ENCODE measurements at places on chromosomes 12 and 14. TPM values are rescaled to one million over a fixed set of nuclear protein-coding genes. Genes with fewer than 3 reads are reported as not detected.

The SRRM4 gene
- not detected for total RNA-seq

GRCh38 chr12:116876151-116876869 lies 4.9 kb downstream of the HRK start:
- peaks cover 21% of the 10 kb centered on the region for H3K4me1 ChIP-seq
- no peak overlapping the region for H3K27ac ChIP-seq
- no peaks in the 10 kb centered on the region for H3K36me3 ChIP-seq
- H3K27me3 ChIP-seq = peaks cover 46% of the 10 kb centered on the region
- no peak overlapping the region for H3K4me3 ChIP-seq

DNA sequence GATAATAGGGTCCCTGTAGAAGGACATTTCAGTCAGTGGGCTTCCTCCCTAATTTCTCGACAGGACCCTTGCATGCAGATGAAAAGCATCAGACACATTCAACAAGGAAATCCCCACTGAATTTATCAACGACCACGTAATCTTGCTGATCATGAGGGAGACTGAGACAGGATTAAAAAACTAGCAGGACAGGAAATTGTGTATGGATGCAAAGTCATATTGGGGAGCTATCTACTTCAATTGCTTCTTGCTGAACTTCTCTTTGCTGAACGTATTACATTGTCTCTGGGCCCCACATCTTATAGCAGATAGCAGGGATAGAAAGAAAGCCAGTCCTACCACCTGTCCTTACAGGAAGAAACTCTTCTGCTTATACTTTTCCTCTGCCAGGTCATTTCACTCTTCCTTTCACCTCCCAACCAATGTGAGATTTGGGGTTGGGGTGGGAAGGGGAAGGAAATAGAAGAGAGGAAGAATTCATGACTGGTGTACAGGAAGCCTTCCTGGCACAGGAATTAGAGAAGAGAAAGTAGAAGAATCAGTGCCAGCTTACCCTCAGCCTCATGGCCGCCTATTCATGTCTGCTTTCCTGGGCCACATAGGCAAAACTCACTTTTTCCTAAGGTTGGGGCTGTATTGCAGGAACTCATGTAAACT lies 333.3 kb downstream of the ZFP36L1 start:
- H3K36me3 ChIP-seq = peaks cover 3% of the 10 kb centered on the region
- peak overlapping the region; percentile 79 for H3K27ac ChIP-seq
- H3K27me3 ChIP-seq = no peaks in the 10 kb centered on the region
- H3K4me3 ChIP-seq = no peak overlapping the region
- no peak for DNase-seq

- H3K4me3 ChIP-seq = no peak overlapping the region
- no peaks in the 10 kb centered on the region for H3K4me1 ChIP-seq
- peaks cover 4% of the 10 kb centered on the region for H3K36me3 ChIP-seq
- peaks cover 8% of the 10 kb centered on the region for H3K27me3 ChIP-seq
- no peak overlapping the region for H3K27ac ChIP-seq
- DNase-seq = no peak
Observed at GRCh38 chr14:99131632-99132271, 140.2 kb downstream of the BCL11B start.

DNA sequence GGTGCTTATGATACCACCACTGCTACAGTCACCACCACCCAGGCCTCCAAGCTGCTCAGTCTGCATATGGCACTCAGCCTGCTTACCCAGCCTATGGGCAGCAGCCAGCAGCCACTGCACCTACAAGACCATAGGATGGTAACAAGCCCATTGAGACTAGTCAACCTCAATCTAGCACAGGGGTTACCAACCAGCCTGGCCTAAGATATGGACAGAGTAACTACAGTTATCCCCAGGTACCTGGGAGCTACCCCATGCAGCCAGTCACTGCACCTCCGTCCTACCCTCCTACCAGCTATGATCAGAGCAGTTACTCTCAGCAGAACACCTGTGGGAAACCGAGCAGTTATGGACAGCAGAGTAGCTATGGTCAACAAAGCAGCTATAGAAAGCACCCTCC lies 55.1 kb downstream of the BRMS1L start:
- H3K27ac ChIP-seq = no peak overlapping the region
- H3K4me3 ChIP-seq = no peak overlapping the region
- no peaks in the 10 kb centered on the region for H3K36me3 ChIP-seq

DNA sequence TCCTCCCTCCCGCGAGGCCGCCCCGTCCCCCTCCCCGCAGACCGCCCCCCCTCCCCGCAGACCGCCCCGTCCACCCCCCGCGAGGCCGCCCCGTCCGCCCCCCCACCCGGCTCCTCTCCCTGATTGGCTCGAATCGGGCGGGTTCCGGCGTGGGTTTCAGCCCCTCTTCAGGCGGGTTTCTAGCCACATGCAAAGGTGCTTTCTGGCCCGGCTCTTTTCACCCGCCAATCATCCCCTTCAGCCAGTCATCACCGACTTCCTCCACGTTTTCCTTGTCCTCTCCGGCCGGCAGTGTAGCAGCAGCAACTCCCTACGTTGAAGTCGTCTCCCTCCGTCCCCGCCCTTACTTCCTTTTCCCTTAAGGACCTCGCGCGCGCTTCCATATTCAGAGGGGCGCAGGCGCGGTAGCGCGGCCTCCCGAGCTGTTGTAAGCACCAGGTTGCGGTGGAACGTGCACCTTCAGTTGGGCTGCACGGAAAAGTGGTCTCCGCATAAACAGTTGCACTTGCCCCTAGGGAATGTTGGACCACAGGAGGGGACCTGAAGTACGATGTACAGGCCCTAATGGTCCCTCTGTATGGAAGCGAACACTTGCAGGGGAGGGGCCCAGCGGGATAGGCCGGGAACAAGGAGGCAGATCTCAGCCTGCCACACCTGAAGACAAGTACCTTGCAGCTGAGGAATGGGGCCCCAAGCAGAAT lies 44.6 kb upstream of the ESR2 start:
- peak overlapping the region; percentile 90 for H3K27ac ChIP-seq
- peak overlapping the region; percentile 95 for H3K4me3 ChIP-seq
- H3K27me3 ChIP-seq = no peaks in the 10 kb centered on the region
- H3K36me3 ChIP-seq = peaks cover 10% of the 10 kb centered on the region

DNA sequence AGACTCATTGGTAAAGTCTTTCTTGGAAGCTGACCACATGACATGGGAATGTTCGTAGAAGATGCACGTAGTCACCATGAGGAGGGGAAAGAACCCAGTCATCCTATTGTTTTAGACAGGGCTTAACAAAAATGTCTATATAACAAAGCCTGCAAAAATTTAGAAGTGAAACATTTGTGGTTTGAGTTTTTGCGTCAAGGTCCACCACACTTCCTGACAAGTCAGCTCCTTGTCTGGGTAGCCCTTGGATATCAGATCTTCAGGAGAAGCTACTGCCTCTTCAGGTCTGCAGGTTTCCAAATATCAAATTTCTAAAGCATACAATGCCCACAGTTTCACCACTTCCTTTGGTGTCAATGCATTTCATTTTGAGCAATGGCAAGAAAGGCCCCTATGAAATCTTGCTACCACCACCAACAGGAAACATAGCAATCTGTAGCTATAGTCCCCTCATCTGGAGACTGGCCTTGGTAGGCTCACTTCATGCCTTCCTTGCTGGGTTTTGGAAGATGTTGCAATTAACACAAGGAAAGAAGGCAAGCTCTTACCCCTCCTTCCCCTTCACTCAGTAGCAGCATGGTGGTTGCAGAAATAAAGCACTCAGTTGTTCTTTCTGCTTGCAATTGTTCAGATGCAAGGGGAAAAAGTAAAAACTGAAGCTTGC lies 235.2 kb downstream of the PCNX1 start:
- peak overlapping the region; percentile 98 for H3K27ac ChIP-seq
- H3K4me1 ChIP-seq = peaks cover 63% of the 10 kb centered on the region
- H3K4me3 ChIP-seq = peak overlapping the region; percentile 78
- no peaks in the 10 kb centered on the region for H3K27me3 ChIP-seq
- peak; percentile 96 for DNase-seq

DNA sequence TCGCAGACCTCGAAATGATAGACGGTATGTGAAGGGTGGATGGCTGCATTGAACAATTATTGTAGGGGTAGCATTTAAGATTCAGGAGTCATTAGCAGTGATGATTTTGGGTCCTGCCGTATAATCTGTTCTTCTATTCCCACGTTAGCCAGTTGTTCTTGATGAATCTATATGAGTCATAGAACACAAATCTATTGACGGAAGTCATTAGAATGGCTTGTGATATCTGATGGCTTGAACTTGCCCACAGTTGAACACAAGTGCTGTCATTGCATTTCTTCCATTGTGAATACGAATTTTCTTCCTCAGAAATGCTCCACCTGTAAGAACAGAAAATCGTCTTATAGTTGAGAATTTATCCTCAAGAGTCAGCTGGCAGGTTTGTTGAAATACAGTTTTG lies 1.9 kb downstream of the SRSF5 start:
- peak overlapping the region; percentile 96 for H3K4me3 ChIP-seq
- H3K4me1 ChIP-seq = peaks cover 54% of the 10 kb centered on the region
- H3K27me3 ChIP-seq = peaks cover 13% of the 10 kb centered on the region
- peaks cover 63% of the 10 kb centered on the region for H3K36me3 ChIP-seq
- peak overlapping the region; percentile 100 for H3K27ac ChIP-seq
- no peak for DNase-seq

DNA sequence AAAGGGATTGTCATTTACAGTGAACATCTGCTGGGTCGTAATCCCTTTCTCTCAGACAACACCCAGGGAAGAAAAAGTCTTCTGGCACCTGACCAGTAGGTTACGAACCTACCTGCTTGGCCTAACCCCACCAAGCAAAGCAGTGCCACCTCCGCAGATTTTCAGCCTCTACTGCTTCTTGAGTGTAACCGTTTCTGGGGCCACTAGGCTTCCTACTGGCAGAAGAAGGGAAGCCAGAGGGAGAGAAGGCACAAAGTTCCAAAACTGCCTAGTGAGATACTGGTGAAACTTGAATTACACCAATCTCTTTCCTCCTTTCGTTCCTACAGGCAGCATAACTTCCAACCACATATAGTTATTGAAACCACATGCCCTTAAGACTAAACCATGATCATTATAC lies 383.6 kb downstream of the BCAT1 start:
- peaks cover 31% of the 10 kb centered on the region for H3K27me3 ChIP-seq
- no peak overlapping the region for H3K27ac ChIP-seq
- peaks cover 29% of the 10 kb centered on the region for H3K4me1 ChIP-seq
- H3K4me3 ChIP-seq = no peak overlapping the region
- no peak for DNase-seq

The TGFB3 gene
- 4.3 TPM for total RNA-seq

- DNase-seq = peak; percentile 36
- peaks cover 19% of the 10 kb centered on the region for H3K36me3 ChIP-seq
- H3K27ac ChIP-seq = peak overlapping the region; percentile 97
- H3K27me3 ChIP-seq = no peaks in the 10 kb centered on the region
Observed at GRCh38 chr14:21476523-21476924, 235 bp downstream of the RAB2B start.

GRCh38 chr12:56679883-56680575 lies 8.1 kb downstream of the PTGES3 start:
- peaks cover 2% of the 10 kb centered on the region for H3K27me3 ChIP-seq
- H3K4me3 ChIP-seq = no peak overlapping the region
- peaks cover 30% of the 10 kb centered on the region for H3K36me3 ChIP-seq
- DNase-seq = no peak

- H3K4me3 ChIP-seq = no peak overlapping the region
- H3K27ac ChIP-seq = no peak overlapping the region
- no peaks in the 10 kb centered on the region for H3K36me3 ChIP-seq
Observed at GRCh38 chr12:120625557-120626419, 14.6 kb upstream of the CABP1 start.

The RILPL1 gene
- 18.9 TPM for total RNA-seq

DNA sequence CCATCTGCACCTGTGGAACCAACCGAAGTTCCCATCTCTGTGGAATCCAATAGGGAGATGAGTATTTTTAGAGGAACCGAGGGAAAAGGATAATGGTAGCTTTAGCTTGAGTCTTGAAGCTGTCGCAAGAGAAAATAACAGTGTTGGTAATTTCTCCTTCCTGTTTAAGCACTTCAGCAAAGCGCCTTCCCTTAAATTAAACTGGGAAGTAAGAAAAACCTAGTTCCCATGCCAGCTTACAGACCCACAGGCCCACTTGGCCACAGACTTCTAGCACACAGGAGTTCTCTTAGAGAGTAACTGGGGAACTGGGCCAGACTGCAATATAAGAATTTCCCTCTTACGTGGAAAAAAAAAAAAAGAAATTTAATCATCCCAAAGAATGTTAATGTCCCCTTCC lies 223.8 kb downstream of the EFCAB11 start:
- H3K36me3 ChIP-seq = no peaks in the 10 kb centered on the region
- no peaks in the 10 kb centered on the region for H3K4me1 ChIP-seq

- no peaks in the 10 kb centered on the region for H3K36me3 ChIP-seq
- DNase-seq = no peak
- no peaks in the 10 kb centered on the region for H3K4me1 ChIP-seq
- H3K4me3 ChIP-seq = no peak overlapping the region
- peaks cover 25% of the 10 kb centered on the region for H3K27me3 ChIP-seq
Observed at GRCh38 chr12:3607821-3608220, 116.8 kb downstream of the PRMT8 start.

- H3K4me1 ChIP-seq = no peaks in the 10 kb centered on the region
- no peak for DNase-seq
- peaks cover 13% of the 10 kb centered on the region for H3K36me3 ChIP-seq
Observed at GRCh38 chr12:94813314-94813713, 163.0 kb upstream of the TMCC3 start.

DNA sequence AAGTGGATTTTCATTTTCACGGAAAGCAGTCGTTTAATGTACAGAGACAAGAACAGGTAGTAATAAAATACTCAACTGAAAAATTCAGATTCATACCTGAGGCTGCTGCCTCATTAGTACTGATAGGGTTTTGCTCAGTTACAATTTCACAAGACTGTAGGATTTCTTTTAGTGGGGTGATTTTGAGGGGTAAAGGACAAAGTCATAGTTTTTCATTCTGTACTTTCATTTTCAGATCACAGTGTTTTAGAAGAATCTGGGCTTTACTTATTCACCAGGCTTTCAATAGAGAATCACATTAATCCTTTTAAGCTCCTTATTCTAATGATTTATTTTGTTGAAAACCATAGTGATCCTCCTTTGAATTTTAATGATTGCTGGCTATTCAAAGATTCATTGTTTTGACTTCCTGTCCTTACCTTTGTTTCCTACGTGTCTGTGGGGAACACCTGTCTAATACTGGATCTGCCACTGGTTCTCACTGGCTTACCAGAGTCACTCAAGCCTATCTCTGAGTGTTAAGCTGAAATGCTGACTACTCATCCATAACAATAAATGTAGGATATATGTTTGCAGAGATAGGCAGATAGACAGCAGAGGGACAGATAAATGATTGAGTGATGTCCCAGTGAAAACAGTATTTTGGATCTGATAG lies 243.8 kb upstream of the NPAS3 start:
- H3K36me3 ChIP-seq = 0 out of 2 replicates have a peak, but pooled peaks cover 4% of the 10 kb centered on the region
- no peaks in the 10 kb centered on the region for H3K27me3 ChIP-seq
- DNase-seq = no peak
- no peak overlapping the region for H3K27ac ChIP-seq
- no peak overlapping the region for H3K4me3 ChIP-seq
- peaks cover 58% of the 10 kb centered on the region for H3K4me1 ChIP-seq

GRCh38 chr12:123139926-123140675 lies 10.8 kb downstream of the PITPNM2 start:
- H3K36me3 ChIP-seq = no peaks in the 10 kb centered on the region
- peaks cover 8% of the 10 kb centered on the region for H3K27me3 ChIP-seq
- H3K27ac ChIP-seq = peak overlapping the region; percentile 40
- DNase-seq = peak; percentile 25

The SLC10A1 gene
- total RNA-seq = not detected

GRCh38 chr12:84810611-84811010 lies 102.0 kb downstream of the SLC6A15 start:
- H3K4me1 ChIP-seq = peaks cover 44% of the 10 kb centered on the region
- DNase-seq = no peak
- H3K27ac ChIP-seq = no peak overlapping the region
- H3K4me3 ChIP-seq = no peak overlapping the region
- H3K27me3 ChIP-seq = peaks cover 2% of the 10 kb centered on the region

The COPS7A gene
- 109 TPM for total RNA-seq

- peaks cover 1% of the 10 kb centered on the region for H3K27me3 ChIP-seq
- H3K36me3 ChIP-seq = peaks cover 50% of the 10 kb centered on the region
- H3K4me3 ChIP-seq = peak overlapping the region; percentile 74
- H3K27ac ChIP-seq = peak overlapping the region; percentile 78
Observed at GRCh38 chr14:52902971-52903619, 47.8 kb downstream of the FERMT2 start.

Data from HFFc6 (cell line).